ENCODE measurements at places on chromosomes 4 and X.

DNA sequence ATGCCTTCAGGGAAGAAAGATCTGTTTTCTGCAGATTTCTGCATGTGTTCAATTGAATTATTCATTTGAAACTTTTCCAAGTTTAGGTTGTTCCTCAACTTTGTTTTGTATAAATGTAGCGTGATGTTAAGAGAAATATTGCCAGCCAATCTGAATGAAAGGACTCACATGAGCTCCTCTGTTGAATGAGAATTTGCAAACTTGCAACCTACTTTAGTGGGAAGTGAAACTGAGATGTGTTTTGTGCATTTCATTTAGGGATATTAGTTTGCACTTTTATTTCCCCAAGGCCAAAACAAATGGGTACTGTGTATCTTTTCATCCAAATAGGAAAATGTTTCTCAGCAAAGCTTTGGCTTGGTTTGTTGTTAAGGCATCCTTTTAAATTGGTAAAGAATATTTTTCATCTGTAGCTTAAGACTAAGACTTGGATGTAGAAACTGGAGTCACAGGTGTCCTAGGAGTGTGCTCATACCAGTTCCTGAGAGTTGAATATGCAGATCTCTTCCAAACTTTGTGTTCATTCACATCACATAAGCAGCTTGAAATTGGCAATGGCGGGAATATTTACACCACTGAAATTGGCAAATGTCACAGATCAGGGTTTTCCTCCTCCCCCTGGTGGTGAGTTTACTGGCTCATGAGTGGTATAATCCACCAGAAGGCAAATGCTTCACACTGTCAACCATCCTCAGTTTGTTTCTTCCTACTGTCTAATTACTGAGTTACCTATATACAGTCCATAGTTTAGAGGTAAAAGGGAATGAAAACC lies 193.6 kb upstream of the BANK1 start:
- DNase-seq, result no peak

GRCh38 chr4:17316566-17316965 lies 195.3 kb downstream of the QDPR start:
- DNase-seq, result no peak

- DNase-seq, result no peak
These were observed 96.8 kb upstream of the GRIA3 start for GRCh38 chrX:123087326-123087725.

DNA sequence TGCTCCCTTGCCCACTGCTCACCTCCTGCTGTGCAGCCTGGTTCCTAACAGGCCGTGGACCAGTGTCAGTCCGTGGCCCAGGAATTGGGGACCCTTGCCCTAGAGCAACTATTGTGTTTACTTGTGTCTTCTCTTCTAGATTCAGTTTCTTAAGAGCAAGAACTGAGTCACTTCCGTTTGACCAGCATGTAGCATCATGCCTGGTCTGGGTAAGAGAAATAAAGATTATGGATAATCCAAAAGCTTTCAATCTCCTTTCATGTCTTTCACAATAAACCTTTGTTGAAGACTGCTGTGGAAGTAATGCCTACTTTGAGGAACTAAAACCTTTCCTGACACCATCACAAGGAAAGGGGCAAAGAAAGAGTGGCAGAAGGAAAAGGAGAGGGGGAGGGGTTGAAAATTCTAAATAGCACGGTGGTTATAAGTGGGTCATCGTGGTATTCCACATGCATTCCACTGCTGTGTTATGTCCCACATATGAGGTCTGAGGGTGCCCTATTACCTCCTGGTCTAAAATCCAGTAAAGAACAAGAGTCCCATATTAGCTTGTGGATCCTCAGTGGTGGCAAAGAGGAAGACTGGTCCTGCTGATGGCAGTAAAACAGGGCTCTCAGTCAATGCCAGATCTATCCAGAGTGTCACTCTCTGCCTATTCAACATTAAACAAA lies 133.4 kb downstream of the RASL11B start:
- no peak for DNase-seq

- DNase-seq, result no peak
These were observed 28.5 kb upstream of the FGF5 start for GRCh38 chr4:80237992-80238391.

GRCh38 chr4:153763404-153763803 lies 3.6 kb upstream of the RNF175 start:
- no peak for DNase-seq

GRCh38 chrX:123202523-123202922 lies 18.4 kb downstream of the GRIA3 start:
- DNase-seq, result no peak

All from stimulated activated CD4-positive, alpha-beta T cell treated with anti-CD3 and anti-CD28 coated beads, Interleukin-4, amount 100 ng/mL, for 4 hours (primary cell).